ENCODE measurements at places on chromosomes 4 and X.

- peak; percentile 82 for DNase-seq
These were observed at the start of gene HHIP for GRCh38 chr4:144645631-144646522. HHIP (plus strand) TSS chr4:144646156; CDS start chr4:144646676, 520 bp downstream.

DNA sequence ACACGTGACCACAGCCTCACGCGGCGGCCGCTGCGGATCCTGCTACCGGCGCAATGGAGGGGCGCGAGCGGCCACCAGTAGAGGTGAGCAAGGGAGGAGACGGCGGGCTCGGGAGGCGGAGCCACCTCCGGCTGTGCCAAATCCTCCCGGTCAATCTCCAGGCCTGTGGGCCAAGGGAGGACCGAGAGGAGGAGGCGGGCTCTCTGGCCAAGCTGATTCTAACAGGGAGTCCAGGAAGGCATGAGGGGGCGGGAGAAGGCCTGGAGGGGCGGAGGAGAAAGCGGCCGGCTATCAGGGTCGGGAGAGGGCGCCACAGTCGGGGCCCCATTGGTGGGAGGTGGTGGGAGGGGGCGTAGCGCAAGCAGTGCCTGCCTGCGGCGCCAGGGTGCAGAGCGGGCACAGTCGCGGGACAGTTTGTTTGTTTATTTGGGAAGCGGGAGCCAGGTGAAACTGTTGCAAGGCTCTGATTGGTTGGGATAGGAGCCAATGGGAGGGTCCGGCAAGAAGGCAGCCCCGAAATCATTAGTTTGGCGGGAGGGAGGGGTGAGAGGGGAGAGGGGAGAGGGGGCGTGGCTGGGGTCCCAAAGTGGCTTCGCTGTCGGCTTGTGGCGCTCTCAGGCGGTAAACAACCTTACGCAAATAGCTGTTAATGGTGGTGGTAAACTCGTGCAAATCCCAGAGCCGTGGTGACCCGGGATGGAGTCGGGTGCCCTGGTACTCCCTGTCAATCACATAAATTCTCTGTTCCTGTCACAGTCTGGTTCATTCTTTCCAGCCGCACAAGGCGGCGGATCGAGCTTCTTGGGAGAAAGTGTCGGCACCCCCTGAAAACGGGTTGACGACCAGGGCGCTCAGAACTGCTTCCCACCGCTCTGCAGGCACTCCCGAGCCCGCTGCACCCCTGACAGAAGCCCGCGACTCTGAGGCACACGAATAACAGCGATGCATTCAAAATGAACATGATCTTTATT, at the start of gene IRS4:
Gene IRS4 (minus strand): TSS at position 55 of the 971 bp plus-strand sequence.
- DNase-seq, result peak; percentile 43

GRCh38 chrX:151771726-151772125, 37.2 kb downstream of the CNGA2 start:
- DNase-seq, result no peak

GRCh38 chr4:55318175-55319129, 27.6 kb upstream of the SRD5A3 start:
- no peak for DNase-seq

DNA sequence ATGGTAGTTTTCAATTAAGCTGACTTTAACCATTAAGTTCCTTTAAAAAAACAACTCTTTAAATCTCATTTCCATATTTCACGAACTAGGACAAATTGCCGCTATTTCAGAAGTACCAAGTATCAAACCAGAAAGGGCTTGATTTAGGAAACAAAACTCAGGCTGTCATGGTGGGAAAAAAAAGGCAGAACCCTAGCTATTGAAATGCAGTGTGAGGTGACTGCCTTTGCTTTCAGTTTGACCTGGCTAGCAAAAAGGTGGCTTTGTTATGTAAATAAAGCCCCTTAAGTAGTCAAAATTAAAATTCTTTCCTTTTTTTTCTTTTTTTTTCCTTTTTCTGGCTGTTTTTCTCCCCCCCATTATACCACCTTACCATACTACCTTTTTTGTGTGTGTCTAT, 40.6 kb upstream of the CYP2U1 start:
- no peak for DNase-seq

DNA sequence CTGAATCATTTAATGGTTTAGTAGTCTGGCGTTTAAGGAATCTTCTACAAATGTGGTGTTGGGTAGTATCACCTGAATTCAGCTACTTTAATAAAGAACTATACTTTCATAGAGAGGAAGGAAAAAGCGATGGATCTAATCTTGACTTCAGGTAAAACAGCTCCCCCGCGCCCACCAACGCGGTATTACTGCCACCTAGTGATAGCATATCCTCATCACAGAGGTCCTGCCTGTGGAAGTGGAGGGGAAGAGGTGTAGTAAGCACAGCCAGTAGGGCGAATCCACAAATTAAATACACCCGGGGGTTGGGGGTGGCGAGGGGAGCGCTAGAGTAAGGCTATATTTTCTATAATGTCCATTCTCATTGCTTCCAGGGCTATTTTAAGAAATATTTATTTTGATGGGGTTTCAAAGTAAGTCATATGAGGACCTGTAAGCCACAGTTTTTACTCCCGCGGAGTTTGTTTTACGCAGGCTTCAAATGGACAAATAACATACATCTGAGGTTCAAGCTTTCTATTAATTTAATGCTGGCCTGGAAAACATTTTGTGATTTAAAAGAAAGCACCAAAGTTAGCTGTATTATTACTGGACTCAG, 8.3 kb upstream of the DAPP1 start:
- DNase-seq, result peak; percentile 39

DNA sequence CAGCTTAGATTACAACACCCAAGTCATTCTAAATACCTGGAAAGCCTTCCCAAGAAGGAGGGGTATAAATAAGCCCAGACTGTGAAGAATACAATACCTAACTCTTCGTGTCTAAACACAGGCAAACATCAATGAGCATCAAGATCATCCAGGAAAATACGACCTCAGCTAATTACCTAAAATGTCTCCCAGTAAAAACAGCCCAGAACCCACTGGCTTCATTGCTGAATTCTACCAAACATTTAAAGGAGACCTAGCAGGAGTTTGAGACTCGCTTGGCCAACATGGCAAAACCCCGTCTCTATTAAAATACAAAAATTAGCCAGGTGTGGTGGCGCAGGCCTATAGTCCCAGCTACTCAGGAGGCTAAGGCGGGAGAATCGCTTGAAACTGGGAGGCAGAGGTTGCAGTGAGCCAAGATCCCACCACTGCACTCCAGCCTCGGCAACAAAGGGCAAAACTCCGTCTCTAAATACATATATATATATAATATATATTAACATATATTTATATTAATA, 19.1 kb upstream of the HSFX4 start:
- DNase-seq, result no peak

DNA sequence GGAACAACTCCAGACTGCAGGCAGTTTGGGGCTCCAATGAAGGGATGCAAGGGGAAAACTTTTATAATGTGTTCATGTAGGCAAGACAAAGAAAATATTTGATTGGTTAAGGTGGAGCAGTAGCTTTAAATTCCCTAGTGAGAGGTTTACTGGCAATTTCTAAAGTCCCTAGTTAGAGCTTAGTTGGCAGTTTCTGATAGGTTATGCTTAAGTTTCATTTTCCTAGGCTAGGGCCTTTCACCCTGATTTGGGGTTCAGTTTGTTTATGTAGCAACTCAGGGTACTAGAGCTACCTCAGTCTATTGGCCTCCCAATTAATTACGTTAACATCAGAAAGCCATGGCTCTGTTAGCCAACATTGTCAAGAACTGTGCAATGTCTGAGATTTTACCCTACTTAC, 14.6 kb downstream of the BBS12 start:
- DNase-seq, result no peak

- peak; percentile 4 for DNase-seq
These were observed 437.6 kb downstream of the GPM6A start for GRCh38 chr4:175374459-175374858.

- DNase-seq, result no peak
These were observed 210.9 kb upstream of the FAM47A start for GRCh38 chrX:34343001-34343400.

- no peak for DNase-seq
These were observed 78.9 kb upstream of the CNKSR2 start for GRCh38 chrX:21295246-21295820.

All from head of caudate nucleus (tissue), 42 donors.